ENCODE measurements at places on chromosomes 7 and 10.

DNA sequence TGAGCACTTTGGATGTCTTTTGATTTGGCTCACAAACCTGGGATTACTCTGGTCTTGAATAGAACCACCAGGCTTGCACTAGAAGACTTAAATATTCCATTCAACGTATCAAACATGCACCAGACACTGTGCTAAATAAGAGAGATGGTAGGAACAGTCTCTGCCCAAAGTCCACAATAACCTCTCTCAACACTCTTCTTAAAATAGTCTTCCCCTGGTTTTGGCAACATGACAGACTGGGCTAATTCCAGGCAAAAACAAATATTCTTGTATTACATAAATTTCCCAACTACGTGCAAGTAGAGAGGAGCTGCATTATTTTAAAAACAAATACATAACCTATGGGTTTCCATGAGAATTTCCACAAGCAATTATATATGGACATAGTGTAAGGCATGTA is 64.8 kb upstream of the PAPSS2 start:
- no peaks in the 10 kb centered on the region for H3K4me1 ChIP-seq
- no peak overlapping the region for H3K27ac ChIP-seq
- H3K36me3 ChIP-seq = no peaks in the 10 kb centered on the region
- no peak for DNase-seq
- H3K4me3 ChIP-seq = no peak overlapping the region

DNA sequence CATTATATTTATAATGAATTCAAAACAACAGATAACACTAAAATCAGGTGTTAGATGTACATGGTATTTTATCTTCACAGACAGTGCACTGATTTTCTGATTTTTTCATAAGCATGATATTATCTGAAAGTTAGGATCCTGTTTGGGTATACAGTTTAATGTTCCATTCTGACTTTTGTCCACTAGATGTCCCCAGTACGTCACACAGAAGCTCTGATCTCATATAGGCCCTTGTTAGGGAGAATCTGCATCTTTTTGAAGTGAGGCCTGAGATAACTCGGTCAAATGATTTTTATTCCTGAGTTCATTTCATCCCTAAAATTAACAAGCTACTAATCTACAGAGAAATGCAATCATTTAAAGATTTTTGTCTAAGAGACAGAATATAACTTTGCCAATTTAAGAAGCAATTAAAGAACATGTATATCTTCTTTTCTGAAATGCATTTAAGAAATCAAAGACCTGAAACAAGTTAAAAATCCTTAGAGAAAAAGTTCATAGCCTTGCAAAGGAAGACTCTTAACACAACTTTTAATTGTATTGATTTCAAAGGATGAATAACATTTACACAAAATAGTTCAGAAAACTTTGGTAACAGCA is 72.0 kb upstream of the TES start:
- no peak overlapping the region for H3K4me3 ChIP-seq
- peaks cover 11% of the 10 kb centered on the region for H3K4me1 ChIP-seq
- H3K36me3 ChIP-seq = no peaks in the 10 kb centered on the region
- H3K27ac ChIP-seq = no peak overlapping the region

DNA sequence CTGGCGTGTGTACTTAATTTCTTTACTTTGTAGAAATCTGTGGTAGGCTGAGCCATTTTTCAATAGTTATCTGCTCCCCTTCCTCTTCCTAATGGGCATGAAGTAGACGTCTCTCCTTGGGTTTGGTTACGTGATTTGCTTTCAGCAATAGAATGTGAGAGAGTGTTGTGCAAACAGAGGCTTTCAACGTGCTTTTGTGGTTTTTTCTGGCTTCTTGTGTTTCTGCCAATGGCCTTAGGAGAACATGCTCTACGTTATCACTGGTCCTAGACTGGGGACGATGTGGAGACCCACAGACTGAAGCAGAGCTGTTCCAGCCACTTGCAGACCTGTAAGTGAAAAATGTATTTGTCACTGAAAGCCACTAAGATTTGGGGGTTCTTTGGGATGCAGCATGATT is 107.2 kb upstream of the NPTX2 start:
- DNase-seq = no peak
- H3K36me3 ChIP-seq = no peaks in the 10 kb centered on the region
- H3K27me3 ChIP-seq = peaks cover 5% of the 10 kb centered on the region
- H3K4me3 ChIP-seq = no peak overlapping the region

GRCh38 chr10:36187380-36188079 is 545.4 kb upstream of the FZD8 start:
- H3K27ac ChIP-seq = no peak overlapping the region
- no peaks in the 10 kb centered on the region for H3K36me3 ChIP-seq
- no peak for DNase-seq
- no peak overlapping the region for H3K4me3 ChIP-seq

DNA sequence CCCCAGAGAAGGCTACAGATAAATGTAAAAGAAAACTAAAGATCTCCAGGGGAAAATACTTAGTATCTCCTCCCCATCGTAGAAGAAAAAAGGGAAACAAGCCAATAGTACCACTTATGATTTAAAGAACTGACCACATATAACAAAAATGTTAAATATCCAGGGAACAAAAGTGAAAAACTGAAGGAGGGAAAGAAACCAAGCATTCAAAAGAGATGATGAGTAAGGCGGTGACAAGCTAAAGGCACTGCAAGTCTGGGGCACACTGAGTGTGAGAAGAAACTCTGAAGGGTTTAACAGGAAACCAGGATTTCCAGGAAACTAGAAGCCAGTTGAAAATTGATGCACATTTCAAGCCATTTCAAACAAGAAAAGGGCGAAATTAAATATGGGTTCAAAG is 226.3 kb downstream of the AHR start:
- H3K36me3 ChIP-seq = no peaks in the 10 kb centered on the region
- no peaks in the 10 kb centered on the region for H3K4me1 ChIP-seq
- H3K27me3 ChIP-seq = peaks cover 8% of the 10 kb centered on the region
- H3K4me3 ChIP-seq = no peak overlapping the region
- no peak for DNase-seq

GRCh38 chr10:79286318-79286951 is 60.8 kb upstream of the PPIF start:
- peak overlapping the region; percentile 79 for H3K27ac ChIP-seq
- H3K27me3 ChIP-seq = no peaks in the 10 kb centered on the region
- peaks cover 48% of the 10 kb centered on the region for H3K4me1 ChIP-seq
- peaks cover 9% of the 10 kb centered on the region for H3K36me3 ChIP-seq

GRCh38 chr10:97012470-97012869 is 173.3 kb downstream of the SLIT1 start:
- no peaks in the 10 kb centered on the region for H3K27me3 ChIP-seq
- no peak for DNase-seq
- peaks cover 22% of the 10 kb centered on the region for H3K4me1 ChIP-seq
- H3K27ac ChIP-seq = no peak overlapping the region

DNA sequence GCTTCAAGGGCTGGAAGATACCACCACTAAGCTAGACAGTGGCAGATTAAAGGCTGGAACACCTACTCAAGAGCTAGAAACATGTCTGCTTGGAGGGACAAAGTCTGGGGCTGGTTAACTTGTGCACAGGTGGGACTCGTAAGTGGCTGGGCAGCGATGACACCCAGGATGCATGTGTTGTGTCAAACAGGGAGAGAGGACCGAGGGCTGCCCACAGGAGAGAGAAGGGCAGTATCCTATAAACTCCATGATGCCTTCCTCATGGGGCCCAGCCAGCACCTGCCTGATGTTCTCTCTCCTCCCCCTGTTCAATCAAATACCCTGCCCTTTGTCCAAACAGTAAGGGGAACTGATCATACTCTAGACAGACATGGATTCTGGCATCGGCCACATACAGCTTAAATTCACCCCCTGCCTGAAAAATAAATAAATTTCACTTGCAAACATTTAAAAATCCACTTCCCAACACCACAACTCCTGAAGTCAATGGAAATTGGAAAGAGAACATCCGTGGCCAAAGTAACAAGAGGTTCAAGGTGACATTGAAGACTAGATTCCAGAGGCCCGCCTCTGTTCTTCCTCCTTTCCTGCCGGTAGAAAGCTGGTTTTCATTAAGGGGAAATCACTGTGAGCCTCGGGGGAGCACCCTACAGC is 50.6 kb downstream of the CHST15 start:
- H3K36me3 ChIP-seq = no peaks in the 10 kb centered on the region
- H3K4me1 ChIP-seq = peaks cover 5% of the 10 kb centered on the region
- no peak overlapping the region for H3K4me3 ChIP-seq
- H3K27ac ChIP-seq = no peak overlapping the region
- no peaks in the 10 kb centered on the region for H3K27me3 ChIP-seq

- no peaks in the 10 kb centered on the region for H3K4me1 ChIP-seq
- H3K4me3 ChIP-seq = no peak overlapping the region
- H3K27me3 ChIP-seq = peaks cover 5% of the 10 kb centered on the region
- H3K27ac ChIP-seq = no peak overlapping the region
These were observed 23.8 kb upstream of the BICC1 start for GRCh38 chr10:58488921-58489320.

DNA sequence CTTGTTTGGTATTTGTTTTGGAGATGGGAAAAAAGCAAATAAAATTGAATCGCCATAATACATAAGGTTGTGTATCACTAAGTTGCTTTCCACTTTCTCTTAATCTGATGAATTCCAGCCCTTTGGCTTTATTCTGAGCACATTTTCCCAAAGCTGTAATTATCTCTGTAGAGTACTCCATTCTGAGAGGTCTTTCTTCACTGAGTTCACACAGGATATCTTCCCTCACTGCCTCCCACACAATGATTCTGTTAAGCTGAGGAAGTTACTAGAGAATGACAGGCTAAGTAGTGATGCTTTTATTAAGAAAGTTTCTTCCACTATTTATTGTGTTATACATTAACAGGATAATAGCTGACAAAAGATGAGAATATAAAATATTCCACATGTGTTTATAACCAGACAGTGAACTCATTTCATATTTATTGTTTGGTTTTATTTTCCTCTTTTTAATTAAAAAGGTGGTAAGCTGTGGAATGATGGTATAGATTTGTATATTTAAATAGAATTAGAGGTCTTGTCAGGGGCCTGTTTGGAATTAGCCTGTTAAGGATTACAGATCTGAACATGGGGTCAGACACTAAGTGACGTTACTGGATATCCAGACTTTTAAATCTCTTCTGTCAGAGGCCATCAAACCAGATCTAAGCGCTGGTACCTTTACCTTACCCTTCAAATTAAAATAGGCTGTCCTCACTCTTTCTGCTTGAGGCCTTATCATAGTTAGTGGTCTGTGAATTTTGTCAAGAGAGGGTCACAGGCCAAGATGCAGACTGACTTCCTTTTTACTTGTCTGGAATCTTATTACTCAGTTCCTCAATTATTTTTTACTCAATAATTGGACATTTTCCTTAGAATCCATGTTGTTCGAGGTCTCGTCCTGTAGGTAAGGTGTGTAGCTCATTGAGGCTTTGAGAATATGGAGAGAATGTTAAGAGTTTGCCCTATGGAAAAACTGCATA is 8.4 kb downstream of the PLXDC2 start:
- H3K4me1 ChIP-seq = no peaks in the 10 kb centered on the region
- DNase-seq = no peak
- no peak overlapping the region for H3K27ac ChIP-seq
- H3K4me3 ChIP-seq = no peak overlapping the region

- no peaks in the 10 kb centered on the region for H3K36me3 ChIP-seq
- peaks cover 3% of the 10 kb centered on the region for H3K27me3 ChIP-seq
- H3K4me1 ChIP-seq = peaks cover 9% of the 10 kb centered on the region
- no peak for DNase-seq
- H3K4me3 ChIP-seq = peak overlapping the region; percentile 69
- no peak overlapping the region for H3K27ac ChIP-seq
These were observed 23.4 kb downstream of the OR9A2 start for GRCh38 chr7:143003393-143004051.

DNA sequence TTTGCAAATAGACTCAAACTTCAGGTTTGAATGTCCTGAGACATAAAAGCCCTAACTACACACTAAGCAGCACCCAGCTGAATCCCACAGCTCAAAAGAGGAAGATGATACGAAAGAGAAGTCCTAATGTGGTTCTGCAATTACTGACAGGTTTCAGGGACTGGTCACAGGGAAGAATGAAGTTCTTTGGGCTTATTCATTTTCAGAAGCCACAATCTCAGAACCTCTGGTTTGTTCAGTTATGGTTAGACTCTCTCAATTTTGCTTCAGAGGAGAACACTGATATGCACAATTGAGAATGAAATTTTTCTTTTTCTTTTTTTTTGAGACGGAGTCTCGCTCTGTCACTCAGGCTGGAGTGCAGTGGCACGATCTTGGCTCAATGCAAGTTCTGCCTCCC is 94.6 kb upstream of the FAM180A start:
- no peak overlapping the region for H3K27ac ChIP-seq
- no peak for DNase-seq
- no peaks in the 10 kb centered on the region for H3K27me3 ChIP-seq
- H3K4me3 ChIP-seq = no peak overlapping the region
- H3K36me3 ChIP-seq = no peaks in the 10 kb centered on the region
- peaks cover 4% of the 10 kb centered on the region for H3K4me1 ChIP-seq

- no peaks in the 10 kb centered on the region for H3K27me3 ChIP-seq
- peak overlapping the region; percentile 97 for H3K27ac ChIP-seq
- peaks cover 9% of the 10 kb centered on the region for H3K36me3 ChIP-seq
- DNase-seq = no peak
- peaks cover 62% of the 10 kb centered on the region for H3K4me1 ChIP-seq
- H3K4me3 ChIP-seq = peak overlapping the region; percentile 96
These were observed 900 bp downstream of the MKLN1 start for GRCh38 chr7:131328377-131329175.

- no peaks in the 10 kb centered on the region for H3K36me3 ChIP-seq
- H3K4me3 ChIP-seq = no peak overlapping the region
- no peaks in the 10 kb centered on the region for H3K4me1 ChIP-seq
- no peaks in the 10 kb centered on the region for H3K27me3 ChIP-seq
These were observed 22.9 kb upstream of the CACNB2 start for GRCh38 chr10:18117276-18117675.

DNA sequence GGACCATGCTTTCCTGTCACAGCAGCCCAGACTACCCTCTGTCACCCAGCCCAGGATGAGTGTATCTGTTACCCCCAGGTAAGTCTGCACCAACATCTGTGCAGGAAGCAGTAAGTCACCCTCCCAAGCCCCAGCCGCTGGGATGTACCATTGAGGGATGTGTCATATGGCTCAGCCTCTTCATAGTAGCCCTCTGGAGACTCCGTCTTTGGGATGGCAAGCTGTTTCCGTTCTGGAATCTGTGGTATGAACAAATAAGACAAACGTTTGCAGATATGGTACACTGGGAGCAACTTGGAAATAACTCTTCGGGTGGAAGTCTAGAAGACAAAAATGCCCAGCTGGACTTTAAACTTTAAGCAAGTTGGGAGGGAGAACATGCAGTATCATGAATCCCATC is 81.3 kb downstream of the AFAP1L2 start:
- H3K4me3 ChIP-seq = no peak overlapping the region
- peaks cover 2% of the 10 kb centered on the region for H3K27me3 ChIP-seq
- DNase-seq = no peak

- no peak for DNase-seq
- H3K4me1 ChIP-seq = peaks cover 47% of the 10 kb centered on the region
- no peaks in the 10 kb centered on the region for H3K27me3 ChIP-seq
- H3K27ac ChIP-seq = no peak overlapping the region
These were observed 74.7 kb downstream of the MKI67 start for GRCh38 chr10:128051548-128051947.

- H3K4me3 ChIP-seq = no peak overlapping the region
- H3K27ac ChIP-seq = no peak overlapping the region
- no peaks in the 10 kb centered on the region for H3K36me3 ChIP-seq
- DNase-seq = no peak
These were observed 11.9 kb downstream of the ZNF804B start for GRCh38 chr7:88771417-88771816.

GRCh38 chr10:48683424-48683823 is 1.2 kb upstream of the WDFY4 start:
- H3K4me3 ChIP-seq = no peak overlapping the region
- H3K36me3 ChIP-seq = no peaks in the 10 kb centered on the region
- no peaks in the 10 kb centered on the region for H3K4me1 ChIP-seq
- no peak overlapping the region for H3K27ac ChIP-seq
- H3K27me3 ChIP-seq = peaks cover 8% of the 10 kb centered on the region

- no peaks in the 10 kb centered on the region for H3K4me1 ChIP-seq
- H3K27me3 ChIP-seq = no peaks in the 10 kb centered on the region
- H3K36me3 ChIP-seq = no peaks in the 10 kb centered on the region
- H3K27ac ChIP-seq = no peak overlapping the region
- H3K4me3 ChIP-seq = no peak overlapping the region
- DNase-seq = no peak
These were observed 27.6 kb downstream of the COBL start for GRCh38 chr7:51288896-51289622.

Measured in activated naive CD8-positive, alpha-beta T cell treated with anti-CD3 and anti-CD28 coated beads, Interleukin-2, amount 50 U/mL, for 24 hours (primary cell).